ENCODE measurements at places on chromosomes 2 and 18. TPM values are rescaled to one million over a fixed set of nuclear protein-coding genes. Genes with fewer than 3 reads are reported as not detected.

Gene CNDP1
- not detected for polyA plus RNA-seq

Gene COLEC12
- not detected for polyA plus RNA-seq

Gene CPS1
- polyA plus RNA-seq: not detected

- DNase-seq: no peak
Observed at GRCh38 chr18:2909431-2910140, 62.8 kb downstream of the EMILIN2 start.

- DNase-seq: no peak
Observed at GRCh38 chr2:227788561-227789018, 25.1 kb upstream of the CCL20 start.

DNA sequence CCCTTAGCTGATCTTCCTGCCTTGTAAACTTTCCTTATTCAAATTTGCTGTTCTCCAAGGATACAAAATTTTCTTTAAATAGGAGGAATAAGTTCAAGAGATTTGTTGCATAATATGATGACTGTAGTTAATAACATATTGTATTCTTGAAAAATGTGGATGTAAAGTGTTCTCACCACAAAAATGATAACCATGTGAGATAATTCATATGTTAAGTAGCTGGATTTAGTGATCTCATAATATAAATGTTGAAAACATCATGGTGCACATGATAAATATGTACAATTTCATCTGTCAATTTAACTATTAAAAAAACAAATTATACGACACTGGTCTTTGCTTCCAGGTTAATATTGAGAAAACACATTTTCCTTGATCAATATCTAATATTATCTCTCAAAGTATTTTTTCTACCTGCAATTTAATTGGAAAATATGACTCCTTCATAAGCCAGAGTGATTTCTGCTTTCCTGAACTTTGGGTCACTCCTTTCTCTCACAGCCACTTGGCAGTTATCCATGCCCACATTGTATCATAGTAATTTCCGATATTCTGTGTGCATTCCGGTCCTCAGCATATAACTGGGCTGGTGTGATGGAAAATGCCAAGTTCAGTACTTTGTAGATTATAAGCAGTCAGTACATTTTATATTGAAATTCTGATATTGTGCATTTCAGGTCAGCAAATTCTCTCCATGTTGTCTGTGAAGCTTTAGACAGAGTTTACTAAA is 152.6 kb downstream of the GULP1 start:
- no peak for DNase-seq

Gene DSC1
- polyA plus RNA-seq: not detected

GRCh38 chr2:241321886-241322285 is 6.2 kb downstream of the SEPTIN2 start:
- no peak for DNase-seq

DNA sequence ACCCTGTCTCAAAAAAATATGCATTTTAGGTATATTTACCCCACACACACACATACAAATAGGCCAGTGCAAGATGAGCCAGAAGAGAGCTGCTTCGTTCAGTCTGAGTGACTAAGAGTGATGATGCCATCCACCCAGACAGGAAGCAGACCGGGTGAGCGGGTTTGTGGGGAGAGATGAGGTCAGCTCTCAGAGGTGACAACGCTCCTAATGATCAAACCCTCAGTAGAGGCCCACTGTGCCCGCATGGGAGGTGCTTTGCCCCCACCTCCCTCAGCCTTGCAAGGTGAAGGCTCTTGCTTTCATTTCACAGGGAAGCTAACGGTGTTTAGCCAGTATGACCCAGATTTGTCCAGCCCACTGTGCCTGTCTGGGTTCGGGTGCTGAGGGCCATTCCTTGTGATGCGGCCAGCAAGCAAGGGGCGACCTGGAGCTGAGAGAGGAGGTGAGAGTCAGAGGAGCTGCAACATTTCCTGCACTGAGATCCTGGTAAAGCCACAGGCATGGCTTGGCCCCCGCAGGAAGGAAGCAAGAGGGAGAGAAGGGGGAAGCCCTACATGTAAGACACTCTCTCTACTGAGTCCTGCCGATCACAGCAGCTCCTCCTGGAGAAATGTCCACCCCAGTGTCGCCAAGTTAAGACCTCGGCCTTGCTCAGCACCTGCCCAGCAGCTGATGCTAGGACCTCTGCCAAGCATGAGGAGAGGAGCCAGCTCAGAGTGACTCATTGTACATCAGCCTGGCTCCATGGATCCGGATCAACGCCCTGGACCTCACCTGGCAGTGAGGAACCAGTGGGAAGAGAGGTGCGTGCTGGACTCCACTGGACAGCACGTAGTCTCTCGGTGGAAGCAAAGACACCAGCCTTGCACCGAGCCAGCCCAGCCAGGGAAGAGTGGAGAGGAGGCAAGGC is 37.0 kb downstream of the NIFK start:
- DNase-seq: peak; percentile 50

DNA sequence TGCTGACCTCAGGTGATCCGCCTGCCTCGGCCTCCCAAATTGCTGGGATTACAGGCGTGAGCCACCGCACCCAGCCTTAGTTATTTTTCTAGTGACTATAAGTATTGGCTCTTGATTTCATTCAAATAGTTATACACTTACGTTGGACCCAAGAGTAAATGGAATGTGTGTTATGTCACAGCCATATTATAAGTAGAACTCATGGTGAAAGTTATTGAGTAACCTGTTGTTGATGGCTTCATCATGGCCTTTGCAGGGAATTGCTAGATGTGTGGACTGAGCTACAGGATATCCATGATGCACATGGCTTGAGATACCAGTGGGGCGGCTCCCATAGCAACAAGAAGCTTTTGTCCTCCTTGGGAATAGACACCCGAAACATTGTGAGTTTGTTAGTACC is 44.7 kb downstream of the AFTPH start:
- no peak for DNase-seq

GRCh38 chr2:148968776-148969319 is 69.7 kb upstream of the LYPD6B start:
- no peak for DNase-seq

DNA sequence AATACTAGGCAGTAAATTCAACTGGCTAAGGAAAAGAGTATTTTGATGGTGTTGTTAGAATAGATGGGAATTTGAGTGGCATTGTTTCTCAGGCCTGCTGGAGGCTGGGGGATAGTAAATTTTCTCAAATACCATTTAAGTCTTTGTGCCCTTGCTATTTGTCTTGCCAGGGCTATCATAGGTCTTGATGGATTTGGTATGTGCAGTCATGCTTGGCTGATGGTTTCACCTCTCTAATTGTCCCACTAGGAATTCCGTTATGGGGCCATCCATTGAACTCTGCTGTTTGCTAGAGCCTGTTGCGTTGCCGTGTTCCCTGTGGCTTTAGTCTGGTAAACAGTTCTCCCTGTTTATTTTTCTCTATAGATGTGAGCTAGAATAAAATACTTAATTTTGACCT is 438.1 kb upstream of the FAM98A start:
- no peak for DNase-seq

Gene CXCR4
- 4,283 TPM for polyA plus RNA-seq

Gene TOGARAM2
- polyA plus RNA-seq: not detected

Gene SGPP2
- 0.17 TPM for polyA plus RNA-seq

GRCh38 chr2:199206536-199206935 is 251.2 kb downstream of the SATB2 start:
- no peak for DNase-seq

Gene KANSL1L
- polyA plus RNA-seq: 2.6 TPM

Gene GPR35
- not detected for polyA plus RNA-seq

DNA sequence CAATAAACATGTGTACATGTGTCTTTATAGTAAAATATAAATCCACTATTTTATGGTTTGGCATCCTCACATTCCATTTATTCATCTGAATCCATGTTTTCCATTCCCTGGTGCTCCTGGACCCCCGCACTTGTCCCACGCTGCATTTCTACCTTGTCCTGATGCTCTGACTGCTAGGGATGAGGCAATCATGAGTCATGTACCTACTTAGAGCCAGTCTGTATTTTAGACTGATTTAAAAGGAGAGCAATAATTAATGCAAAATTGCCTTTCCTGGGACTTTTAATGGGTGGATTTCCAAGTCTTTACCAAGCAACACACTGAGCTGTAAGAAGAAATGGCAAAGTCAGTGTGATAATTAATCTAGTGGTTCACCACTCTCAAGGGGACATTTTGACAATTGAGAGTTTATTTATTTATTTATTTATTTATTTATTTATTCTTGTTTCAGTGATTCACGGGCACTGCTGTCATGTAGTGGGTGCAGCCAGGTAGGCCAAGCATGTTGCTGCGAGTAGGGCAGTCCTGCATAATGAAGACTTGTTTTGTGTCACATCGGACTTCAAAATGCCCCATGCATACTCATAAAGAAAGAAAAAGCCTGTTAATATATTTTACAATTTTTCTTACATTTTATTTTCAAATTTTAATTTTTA is 419.3 kb upstream of the VWC2L start:
- no peak for DNase-seq

Gene ZNF396
- 0.64 TPM for polyA plus RNA-seq

Gene UPP2
- not detected for polyA plus RNA-seq

DNA sequence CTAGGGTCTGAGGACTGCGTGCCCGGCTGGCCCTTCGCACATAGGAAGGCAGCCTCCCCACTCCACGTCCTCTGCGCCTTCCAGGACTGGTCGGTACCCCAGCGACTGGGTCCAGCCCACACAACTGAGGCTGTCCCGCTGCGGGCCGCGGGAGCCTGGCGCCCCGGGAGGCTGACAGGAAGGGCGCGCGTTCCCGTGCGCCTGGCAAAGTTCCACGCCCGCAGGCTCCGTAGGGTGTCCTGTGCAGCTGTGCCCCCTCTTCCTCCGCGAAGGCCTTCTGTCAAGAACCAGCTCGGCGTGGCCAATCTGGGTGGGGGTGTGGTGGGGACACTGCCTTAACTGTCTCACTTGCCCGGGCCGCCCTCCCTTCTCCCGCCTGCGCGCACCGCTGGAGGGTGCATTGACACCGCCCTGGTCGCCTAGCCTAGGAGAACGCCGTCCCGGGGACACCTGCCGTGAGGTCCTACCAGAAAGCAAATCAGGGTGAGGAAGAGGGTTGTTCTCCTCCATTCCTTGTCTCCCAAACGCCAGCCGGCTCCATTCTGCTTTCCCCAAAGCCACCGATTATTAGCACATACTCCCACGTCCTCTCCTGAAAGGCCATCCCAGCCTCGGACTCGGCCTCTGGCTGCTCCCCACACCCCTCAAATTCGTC is 618 bp upstream of the LYPD1 start:
- no peak for DNase-seq

GRCh38 chr2:184765112-184765895 is 167.0 kb downstream of the ZNF804A start:
- DNase-seq: no peak

- DNase-seq: no peak
Observed at GRCh38 chr2:176234940-176235339, 34.3 kb upstream of the MTX2 start.

DNA sequence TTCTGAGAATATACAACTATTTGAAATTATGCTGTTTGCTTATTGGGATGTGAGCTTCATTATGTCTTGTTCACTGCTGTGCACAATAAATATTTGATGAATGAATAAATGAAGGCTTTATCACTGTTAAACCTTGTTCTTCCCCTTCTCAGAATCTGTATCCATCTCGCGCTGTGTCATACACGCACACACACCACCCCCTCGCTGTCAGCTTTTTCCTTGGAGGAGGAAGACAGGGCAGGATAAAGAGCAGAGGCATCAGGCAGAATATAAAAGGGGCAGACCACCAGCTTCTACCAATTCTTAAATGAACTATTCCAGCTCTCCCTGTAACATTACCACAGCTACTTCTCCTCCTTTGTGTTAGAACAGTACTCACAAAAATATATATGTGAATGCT is 75.0 kb downstream of the CD226 start:
- DNase-seq: no peak

- DNase-seq: no peak
Observed at GRCh38 chr2:161233858-161234431, 73.7 kb downstream of the TANK start.

GRCh38 chr18:23592911-23593310 is 6.6 kb upstream of the NPC1 start:
- DNase-seq: no peak

DNA sequence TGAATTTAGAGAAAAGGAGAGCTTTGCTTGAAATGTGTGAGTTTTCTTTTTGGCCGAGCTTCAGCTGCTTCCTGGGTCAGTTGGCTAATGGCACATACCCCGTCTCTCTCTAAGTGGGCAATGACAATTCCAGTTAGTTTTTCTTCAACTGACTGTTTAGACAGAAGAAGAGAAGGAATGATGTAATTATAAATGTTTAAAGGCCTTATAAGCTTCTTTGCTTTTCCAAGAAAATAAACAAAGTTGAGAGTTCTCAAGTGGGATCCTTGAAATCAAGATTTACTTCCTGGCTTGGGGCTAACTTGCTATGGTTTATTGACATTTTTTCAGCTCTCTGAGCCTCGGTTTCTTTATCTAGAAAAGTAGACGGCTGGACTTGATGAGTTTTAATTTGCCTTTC is 794.9 kb upstream of the ACVR2A start:
- no peak for DNase-seq

Gene HNMT
- 0.97 TPM for polyA plus RNA-seq

Gene ROCK1
- 37.6 TPM for polyA plus RNA-seq

DNA sequence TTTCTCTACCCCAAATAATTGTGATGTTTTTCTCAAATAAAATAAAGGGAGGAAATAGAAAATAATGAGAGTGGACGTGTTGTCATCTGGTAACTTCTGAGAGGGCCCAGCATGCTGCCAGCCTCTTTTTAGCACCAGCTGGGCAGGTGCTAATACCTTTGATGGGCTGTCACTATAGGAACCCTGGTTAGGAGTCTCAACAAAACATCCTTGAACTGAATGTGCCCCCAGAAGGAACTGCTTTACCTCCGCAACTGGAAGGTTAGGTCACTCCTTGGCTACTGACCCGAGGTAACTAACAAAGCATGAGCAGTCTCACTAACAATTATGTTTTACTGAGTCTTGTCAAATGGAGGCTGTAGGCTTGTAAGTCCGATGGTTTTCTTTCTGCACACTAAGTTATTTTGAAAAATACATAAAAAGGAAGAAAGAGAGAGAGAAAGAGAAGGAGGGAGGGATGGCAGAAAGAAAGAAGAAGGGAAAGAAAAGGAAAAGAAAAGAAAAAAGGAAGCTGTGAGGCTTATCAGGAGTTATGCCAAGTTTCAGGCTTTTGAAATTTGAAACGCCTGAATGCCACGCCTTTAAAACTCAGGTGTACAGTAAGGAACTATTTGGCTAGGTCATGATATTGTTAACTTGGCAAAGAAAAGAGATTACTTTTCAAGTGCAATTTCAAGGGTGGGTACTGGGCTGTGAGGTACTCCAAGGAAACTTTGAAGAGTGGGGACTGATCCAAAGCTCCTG is 91.0 kb downstream of the TGIF1 start:
- no peak for DNase-seq

- DNase-seq: no peak
Observed at GRCh38 chr18:8615397-8616027, 6.3 kb downstream of the RAB12 start.

GRCh38 chr2:196219671-196220070 is 48.3 kb upstream of the STK17B start:
- DNase-seq: no peak

- DNase-seq: no peak
Observed at GRCh38 chr2:33321236-33321771, 155.1 kb upstream of the RASGRP3 start.

DNA sequence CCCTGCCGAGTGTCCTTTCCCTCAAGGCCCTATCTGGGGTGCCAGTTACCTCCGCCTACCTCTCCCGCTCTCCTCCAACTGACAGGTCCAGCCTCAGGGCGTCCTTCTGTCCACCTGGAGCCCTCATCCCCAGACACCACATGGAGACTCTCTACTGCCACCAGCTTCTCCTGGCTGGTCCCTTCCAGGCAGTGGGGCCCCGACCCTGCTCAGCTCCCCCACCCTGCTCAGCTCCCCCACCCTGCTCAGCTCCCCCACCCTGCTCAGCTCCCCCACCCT is 74.0 kb upstream of the ODC1 start:
- DNase-seq: no peak
